ENCODE measurements at places on chromosomes 5 and 9.
A peak's percentile ranks its signal among the peaks of the same experiment; 100 is the strongest.

- DNase-seq = no peak
Measured at GRCh38 chr9:33297432-33297831, 7.1 kb downstream of the NFX1 start.

GRCh38 chr5:72314571-72315172, 5.4 kb downstream of the MRPS27 start:
- DNase-seq = peak; percentile 86

GRCh38 chr5:103270581-103270980, 12.0 kb downstream of the MACIR start:
- no peak for DNase-seq

- DNase-seq = no peak
Measured at GRCh38 chr5:157903117-157903450, 44.1 kb upstream of the CLINT1 start.

GRCh38 chr9:69672596-69673310, 582 bp upstream of the APBA1 start:
- DNase-seq = peak; percentile 95

- no peak for DNase-seq
Measured at GRCh38 chr9:20382460-20383071, 239.7 kb downstream of the MLLT3 start.

DNA sequence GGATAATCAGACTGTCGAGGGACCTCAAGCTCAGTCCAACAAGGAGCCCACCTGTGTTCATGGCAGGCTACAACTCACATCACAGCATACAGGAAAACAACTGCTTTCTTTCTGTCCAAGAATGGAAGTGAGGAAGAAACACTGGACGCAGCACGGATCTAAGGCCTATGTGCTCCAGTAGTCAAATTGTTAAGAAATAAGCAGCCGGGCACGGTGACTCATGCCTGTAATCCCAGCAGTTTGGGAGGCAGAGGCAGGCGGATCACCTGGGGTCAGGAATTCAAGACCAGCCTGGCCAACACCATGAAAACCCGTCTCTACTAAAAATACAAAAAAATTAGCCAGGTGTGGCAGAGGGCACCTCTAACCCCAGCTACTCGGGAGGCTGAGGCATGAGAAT, 427.8 kb downstream of the BNC2 start:
- no peak for DNase-seq

DNA sequence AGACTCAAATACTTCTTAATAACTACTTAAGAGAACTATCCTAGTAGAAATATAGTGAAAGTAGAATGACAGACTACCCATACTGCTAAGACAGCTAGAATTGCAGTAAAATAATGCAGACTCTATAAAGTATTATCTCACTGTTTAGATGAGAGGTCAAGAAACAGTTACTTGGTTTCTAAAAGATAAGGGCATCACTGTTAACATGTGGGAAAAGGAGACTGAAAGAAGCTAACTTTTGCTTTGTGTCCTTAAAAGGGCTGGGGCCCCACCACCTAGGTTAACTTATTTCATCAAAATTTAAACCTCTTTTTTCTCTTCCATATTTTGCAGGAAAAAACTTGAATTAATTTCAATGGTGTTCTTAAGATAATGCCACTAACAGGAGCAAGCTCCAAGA, 204.3 kb downstream of the CNTLN start:
- DNase-seq = no peak

- DNase-seq = no peak
Measured at GRCh38 chr5:56142614-56143372, 90.3 kb downstream of the ANKRD55 start.

- DNase-seq = no peak
Measured at GRCh38 chr9:76530458-76531110, 71.6 kb downstream of the GCNT1 start.

GRCh38 chr5:44048276-44048984, 340.8 kb downstream of the FGF10 start:
- DNase-seq = no peak

DNA sequence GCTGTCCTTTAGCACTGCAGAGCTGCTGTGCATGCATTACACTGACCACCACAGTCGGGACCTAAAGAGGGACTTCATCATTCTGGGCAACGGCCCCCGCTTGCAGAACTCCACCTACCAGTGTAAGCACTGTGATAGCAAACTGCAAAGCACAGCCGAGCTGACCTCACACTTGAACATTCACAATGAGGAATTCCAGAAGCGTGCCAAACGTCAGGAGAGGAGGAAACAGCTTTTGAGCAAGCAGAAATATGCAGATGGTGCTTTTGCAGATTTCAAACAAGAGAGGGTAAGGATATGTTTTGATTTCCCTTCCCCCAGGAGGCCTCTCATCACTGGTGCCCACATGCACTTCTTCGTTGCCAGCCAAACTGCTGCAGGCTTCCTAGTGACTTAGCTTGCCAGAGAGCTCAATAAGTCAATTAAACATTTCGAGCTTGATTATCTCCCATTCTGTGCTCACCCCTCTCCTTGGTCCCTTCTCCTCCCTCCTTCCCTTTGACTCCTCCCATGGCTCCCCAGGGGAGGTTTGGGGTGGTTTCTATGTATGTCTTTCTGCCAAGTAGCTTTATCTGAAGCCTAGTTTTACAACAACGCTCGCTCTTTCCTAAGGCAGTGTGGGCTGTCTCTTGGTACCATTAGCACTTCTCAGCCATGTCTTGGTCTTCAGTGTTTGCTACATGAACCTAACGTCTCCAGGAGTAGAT, 66.7 kb downstream of the ZNF462 start:
- no peak for DNase-seq

DNA sequence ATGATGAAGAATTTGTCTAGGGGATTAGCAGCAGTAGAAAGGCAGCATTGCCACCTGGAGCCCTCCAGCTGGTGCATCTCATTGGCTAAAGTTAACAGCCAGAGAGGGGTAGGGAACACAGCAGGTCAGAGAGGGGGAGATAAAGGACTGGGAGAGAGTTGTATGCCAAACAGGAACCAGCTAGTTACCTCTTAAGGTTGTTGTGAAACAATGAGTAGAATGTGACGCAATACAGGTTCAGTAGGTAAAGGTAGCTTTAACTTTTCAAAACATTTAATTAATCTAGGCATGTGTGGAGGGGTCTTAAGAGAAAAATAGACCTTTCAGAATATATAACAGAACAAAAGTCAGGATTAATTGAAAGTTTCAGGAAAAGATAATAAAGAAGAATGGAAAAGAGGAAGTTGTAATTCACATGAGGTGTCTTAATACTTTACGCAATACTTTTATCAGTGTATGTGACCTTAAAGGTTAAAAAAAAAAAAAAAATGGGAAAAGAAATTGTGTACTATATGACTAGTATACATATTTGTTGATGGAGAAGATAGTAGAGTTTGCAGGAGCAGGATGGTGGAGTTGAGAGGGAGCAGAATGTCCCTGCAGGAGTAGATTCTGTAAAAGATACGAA, 14.3 kb downstream of the FBXO38 start:
- no peak for DNase-seq

DNA sequence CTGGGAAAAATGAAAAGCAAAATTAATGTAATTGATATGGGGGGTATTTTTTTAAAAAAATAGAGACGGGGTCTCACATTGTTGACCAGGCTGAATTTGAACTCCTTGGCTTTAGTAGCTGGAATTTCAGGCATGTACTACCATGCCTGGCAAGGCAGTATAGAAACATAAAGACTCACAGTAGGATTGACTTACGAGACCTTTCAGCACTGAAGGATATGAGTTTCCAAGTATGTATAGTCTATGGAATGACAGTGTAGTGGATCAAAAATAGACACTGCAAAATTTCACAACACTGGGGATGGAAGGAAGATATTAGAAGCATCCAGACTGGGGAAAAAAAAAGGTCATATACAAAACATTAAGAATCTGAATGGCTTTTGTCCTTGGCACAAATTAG, 6.8 kb downstream of the DCP2 start:
- no peak for DNase-seq

- DNase-seq = no peak
Measured at GRCh38 chr5:127957183-127957582, 126.4 kb upstream of the SLC12A2 start.

- DNase-seq = no peak
Measured at GRCh38 chr9:123996731-123997421, 14.7 kb upstream of the LHX2 start.

GRCh38 chr5:144318460-144318859, 147.8 kb downstream of the KCTD16 start:
- no peak for DNase-seq

- DNase-seq = no peak
Measured at GRCh38 chr5:173789031-173789920, 98.9 kb upstream of the CPEB4 start.

- no peak for DNase-seq
Measured at GRCh38 chr5:91978221-91978882, 595.2 kb upstream of the ARRDC3 start.

DNA sequence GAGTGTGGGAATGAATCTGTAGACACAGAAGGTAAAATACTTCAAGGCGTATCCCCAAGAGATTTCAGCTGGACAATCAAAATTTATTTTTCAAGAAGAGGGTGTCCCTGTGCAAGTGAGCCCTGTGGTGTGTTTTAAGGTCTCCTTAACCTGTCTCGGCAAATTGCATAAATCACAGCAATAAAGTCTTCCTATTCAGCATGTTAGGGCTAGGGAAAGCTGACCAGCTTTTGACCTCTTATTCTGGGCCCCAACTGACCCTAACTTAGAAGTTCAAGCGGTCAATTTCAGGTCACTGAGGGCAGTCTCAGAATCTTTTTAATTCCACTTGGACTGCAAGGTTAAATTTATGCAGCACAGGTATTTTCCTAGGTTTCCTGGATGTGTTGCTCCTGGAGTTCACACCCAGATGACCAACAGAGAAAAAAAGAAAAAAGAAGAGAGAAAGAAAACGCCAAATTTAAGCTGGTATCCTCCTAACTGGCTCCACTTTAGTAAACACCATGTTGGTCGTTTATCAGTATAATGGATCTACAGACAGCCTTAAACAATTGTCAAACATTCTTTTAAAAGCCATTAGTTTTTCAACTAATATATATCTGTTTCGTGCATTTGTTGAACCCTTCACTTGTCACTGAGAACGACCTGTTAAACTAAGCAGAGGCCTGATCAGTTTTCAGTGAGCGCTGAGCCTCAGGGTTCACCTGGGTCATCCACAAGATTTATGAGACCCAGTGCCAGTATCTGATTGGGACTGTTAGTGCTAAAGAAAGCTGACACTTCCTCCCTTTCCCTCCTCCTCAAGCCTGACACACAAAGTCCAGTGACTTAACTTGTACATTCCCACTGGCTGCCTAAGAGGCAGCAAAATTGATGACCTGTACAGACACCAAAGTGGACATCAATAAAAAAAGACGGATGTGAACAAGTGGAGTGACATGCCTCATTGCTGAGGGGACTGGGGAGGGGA, 546.1 kb downstream of the NR2F1-AS1 start:
- no peak for DNase-seq

GRCh38 chr5:159174511-159175168, 34.7 kb downstream of the RNF145 start:
- no peak for DNase-seq

GRCh38 chr5:178116143-178116885, 3.0 kb downstream of the N4BP3 start:
- DNase-seq = peak; percentile 22

DNA sequence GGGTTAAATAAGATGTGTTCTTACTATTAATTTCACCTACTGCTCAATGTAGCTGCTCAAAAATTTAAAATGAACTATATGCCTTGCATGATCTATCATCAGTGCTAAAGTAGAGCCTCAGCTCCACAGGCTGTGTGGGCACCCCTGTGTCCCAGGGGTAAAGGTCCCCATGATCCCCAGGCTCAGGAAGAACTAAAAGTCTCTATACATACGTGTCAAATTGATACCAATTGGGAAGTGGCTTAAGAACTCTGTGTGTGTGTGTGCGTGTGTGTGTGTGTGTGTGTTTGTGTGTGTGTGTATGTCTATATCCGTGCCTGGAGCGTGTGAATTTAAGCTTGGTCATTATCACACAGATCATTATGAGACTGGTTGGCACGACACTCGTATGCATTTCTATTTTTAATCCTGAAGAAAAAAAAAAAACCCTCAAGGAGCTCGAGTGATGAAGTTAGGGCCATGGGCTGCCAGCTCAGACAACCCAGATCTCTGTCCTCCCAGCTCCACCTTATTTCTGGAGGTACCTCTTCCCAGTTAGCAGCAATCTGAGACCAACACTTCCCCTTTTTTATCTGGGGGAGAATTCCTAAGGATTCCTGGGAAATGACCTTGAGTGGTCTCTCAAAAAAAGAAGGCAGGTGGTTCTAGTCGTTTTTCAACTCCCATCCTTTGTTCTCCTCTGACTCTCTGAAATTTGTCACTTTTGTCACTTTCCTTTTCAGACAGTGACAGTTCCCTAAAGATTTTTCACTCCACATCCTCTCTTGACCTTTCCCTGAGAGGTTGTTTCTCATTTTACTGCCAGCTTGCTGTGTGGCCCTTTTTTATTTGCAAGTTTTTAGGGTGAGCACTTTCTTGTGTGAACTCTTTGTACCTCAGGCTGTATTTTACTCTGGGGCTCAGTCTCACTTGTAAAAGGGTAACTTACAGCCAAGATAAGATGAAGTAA, 45.7 kb upstream of the CTXN3 start:
- DNase-seq = no peak

DNA sequence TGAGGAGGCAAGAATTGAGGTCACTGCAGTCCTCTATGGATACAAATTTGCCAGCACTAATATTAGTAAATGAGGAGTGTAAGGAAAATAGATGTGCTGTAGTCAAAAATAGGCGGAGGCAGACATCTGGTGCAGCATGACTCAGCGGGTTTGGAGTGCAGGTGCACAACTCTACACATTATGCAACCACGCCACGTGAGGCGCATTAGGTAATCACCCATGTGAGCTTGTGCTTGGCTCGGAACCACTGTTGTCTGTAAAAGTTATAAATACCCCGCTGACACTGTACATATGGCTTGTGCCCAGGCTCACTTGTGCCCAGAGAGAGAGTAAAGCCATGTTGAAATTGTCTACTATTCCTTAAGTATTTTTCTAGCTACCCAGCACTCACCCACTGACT, 623.5 kb upstream of the NUDT12 start:
- DNase-seq = peak; percentile 17

GRCh38 chr9:95938724-95939123, 63.2 kb downstream of the ERCC6L2 start:
- no peak for DNase-seq

GRCh38 chr5:113047234-113047633, 70.6 kb downstream of the DCP2 start:
- peak; percentile 23 for DNase-seq

GRCh38 chr9:103881419-103881818, 212.7 kb upstream of the SMC2 start:
- no peak for DNase-seq

GRCh38 chr5:93192087-93192486, 388.9 kb downstream of the NR2F1-AS1 start:
- DNase-seq = no peak

- DNase-seq = peak; percentile 54
Measured at GRCh38 chr5:172454358-172455086, at the start of gene SH3PXD2B. SH3PXD2B (minus strand) TSS chr5:172454525; CDS start chr5:172454352, 173 bp downstream.

GRCh38 chr9:34332076-34332964, 3.0 kb downstream of the NUDT2 start:
- peak; percentile 68 for DNase-seq

DNA sequence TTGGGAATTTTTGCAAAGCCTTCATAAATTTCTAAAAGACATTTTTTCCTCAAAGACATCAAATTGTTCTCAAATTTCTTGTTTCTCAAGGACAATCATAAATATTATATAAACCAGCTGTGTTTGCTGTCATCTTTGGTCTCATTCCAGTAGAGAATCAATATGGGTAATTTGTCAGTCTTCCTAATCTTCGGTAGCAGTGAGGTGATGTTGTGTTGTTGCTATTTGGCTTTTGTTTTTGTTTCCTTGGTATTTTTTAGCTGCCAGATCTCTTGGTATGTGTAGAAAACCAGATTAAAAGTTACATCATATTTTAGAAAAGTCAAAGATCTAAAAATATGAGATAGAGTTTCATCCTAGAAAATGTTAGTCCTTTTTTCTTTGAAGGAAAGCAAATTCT, 87.5 kb downstream of the CAMK4 start:
- DNase-seq = no peak

Measured in A673 (cell line).